ENCODE measurements at places on chromosomes 1 and 21.

DNA sequence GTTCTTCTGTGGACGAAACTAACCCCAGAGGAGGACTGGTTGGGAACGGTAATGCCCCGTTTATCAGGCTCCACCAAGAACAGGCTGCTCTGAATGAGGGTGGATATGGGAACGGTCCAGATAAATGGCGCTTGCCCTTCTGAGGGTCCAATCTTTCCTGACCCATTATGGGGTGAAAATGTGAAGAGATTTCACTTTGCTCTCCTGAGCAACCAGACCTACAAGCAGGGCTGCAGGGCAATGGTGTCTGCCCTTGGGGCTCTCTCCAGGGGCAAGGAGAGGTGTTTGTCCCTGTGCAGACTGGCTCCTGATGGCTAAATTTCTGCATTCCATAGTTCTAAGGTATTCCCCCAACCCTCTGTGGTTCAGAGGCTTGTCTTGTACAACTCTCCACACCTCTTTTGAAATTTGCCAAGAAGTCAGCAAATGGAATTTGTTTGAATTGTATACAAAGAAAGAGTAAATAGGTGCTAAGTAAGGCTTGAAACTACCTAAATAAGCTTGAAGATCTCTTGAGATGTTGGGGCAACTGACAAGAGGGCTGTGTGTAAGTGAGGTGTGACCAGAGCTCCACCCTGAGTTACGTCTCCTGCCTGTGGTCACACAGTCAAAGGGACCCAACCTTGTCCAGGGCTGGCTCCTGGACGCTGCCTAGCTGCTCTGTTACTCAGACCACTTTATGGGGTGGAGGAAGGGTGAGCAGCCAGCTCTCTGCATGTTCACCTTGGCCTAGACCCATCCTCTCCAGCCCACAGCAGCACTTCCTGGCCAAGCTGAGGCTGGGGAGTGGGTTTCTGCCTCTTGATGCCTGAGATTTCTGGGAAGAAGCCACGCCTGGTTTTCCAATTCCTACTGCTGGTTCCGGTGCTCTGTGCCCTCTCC, 24.8 kb downstream of the SLC2A1 start:
- no peak for DNase-seq

- DNase-seq: no peak
Observed at GRCh38 chr1:163201906-163202305, 810 bp downstream of the RGS5 start.

GRCh38 chr1:105210747-105211146, 1461.0 kb downstream of the AMY1C start:
- DNase-seq: no peak

DNA sequence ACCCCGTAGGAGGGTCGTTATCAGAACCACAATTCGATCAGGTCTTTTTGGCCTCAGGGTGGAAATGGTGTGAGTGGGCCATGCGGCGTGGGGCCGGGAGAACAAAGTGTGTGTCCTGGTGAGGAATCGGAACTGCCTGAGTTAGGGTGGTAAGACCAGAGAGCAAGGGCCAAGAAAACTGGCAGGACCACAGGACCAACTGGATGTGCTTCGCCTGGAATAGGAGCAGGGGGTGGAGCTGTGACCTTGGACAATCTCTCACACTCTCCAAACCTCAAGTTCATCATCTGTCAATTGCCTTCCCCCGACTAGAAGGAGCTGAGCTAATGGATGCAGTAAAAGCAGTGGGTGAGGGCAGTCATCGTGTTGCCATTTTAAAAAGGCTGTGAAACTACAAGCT, 59.5 kb downstream of the NAV1 start:
- no peak for DNase-seq

- no peak for DNase-seq
Observed at GRCh38 chr1:23526329-23527041, 4.5 kb downstream of the E2F2 start.

- no peak for DNase-seq
Observed at GRCh38 chr1:33346927-33347649, 26.2 kb upstream of the A3GALT2 start.

DNA sequence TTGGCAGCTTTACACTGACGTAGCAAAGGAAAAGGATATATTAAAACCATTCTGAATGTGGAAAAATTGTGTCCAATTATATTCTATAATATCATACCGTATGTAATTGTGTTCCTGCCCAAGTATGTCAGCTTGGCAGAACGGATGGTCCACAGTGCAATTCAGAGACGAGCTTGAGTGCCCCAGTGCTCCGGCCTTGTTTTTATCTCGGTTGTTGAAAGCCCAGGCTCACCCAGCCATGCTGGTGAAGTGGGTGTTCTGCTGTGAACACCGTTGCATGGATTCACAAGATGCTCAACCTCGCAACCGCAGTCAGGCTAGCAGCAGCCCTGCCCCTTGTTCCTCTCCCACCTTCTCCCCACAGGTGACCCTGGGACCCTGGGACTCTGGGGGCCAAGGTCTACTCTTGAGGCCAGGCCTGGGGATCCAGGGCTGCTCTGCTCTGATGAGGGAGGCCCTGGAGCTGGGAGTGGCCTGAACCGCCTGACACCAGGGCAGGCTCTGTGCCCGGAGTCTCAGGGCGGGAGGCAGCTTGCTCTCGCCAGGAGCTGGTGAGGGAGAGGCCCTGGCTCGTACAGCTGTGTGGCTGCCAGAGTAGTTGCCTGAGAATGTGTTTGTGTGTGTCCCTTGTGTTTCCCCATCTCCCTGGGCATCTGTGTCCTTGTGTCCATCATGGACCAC, 11.2 kb downstream of the PTPRF start:
- DNase-seq: no peak

GRCh38 chr1:111399792-111400610, 27.5 kb downstream of the OVGP1 start:
- no peak for DNase-seq

- no peak for DNase-seq
Observed at GRCh38 chr21:39141502-39141901, 41.7 kb downstream of the PSMG1 start.

DNA sequence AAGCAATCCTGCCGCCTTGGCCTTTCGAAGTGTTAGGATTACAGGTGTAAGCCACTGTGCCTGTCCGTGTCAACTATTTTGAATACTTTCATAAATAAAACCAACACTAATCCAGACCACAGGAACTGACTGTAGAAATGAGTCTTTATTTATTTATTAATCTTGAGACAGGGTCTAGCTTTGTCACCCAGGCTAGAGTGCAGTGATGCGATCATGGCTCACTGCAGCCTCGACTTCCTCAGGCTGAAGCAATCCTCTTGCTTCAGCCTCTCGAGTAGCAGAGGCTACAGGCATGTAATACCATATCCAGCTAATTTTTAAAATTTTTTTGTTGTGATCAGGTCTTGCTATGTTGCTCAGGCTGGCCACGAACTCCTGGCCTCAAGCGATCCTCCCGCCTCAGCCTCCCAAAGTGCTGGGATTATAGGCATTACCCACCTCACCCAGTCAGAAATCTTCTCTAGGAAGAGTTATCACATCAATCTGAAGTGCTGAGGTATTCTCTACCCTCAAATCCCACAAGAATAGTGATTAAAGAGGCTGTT, 21.7 kb upstream of the CPLANE2 start:
- DNase-seq: no peak

DNA sequence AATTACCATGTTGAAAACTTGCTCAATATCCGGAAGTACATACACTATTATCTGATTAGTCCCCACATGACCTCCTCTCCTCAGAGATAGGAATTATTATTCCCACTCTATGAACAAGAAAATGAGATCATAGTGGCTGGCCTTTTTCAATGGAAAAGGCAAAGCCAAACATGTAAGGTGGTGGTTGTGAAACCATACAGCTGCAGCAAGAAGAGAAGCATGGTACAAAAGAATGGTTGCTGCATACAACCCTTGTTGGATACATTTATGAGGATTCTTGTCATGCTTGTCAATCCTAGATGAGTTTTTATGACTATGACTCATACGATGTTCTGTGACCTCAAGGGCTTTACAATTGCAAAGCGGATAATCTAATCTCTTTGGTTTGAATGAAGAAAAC, 514.7 kb downstream of the PLPP3 start:
- no peak for DNase-seq

DNA sequence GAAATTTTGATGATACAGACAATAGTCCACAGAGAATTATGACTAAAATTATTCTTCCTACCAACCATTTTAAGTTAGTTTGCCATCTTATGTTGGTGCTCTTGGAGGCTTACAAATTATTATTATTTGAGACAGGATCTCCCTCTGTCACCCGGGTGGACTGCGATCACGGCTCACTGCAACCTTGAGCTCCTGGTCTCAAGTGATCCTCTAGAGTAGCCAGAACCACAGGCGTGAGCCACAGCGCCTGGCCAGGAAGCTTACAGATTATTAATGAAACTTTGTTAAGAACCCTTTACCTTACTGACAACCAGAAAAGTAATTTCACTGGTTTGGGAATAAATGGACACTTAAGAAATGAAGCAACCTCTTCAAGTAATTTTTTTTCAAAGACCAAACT, 8.0 kb upstream of the DNAJB4 start:
- DNase-seq: no peak

GRCh38 chr1:54577612-54578011, 29.6 kb downstream of the ACOT11 start:
- no peak for DNase-seq

DNA sequence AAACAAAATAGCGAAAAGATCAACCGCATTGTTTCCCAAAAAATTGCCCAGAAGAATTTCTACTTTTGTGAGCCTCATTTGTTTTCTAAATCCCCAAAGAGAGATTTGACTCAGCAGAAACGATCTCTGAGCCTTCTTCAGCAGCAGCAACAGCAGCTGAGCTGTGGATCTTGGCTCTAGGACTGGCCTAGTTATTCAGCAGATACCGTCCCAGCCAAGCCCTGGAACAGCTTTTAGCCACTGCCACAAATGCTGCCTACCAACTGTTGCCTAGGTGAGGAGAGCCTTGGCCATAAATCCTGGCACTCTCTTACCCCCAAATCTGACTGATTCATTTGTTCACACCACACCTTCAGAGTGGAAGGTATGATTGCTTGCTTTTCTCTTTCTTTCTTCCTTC, 320.1 kb downstream of the TGFB2 start:
- no peak for DNase-seq

DNA sequence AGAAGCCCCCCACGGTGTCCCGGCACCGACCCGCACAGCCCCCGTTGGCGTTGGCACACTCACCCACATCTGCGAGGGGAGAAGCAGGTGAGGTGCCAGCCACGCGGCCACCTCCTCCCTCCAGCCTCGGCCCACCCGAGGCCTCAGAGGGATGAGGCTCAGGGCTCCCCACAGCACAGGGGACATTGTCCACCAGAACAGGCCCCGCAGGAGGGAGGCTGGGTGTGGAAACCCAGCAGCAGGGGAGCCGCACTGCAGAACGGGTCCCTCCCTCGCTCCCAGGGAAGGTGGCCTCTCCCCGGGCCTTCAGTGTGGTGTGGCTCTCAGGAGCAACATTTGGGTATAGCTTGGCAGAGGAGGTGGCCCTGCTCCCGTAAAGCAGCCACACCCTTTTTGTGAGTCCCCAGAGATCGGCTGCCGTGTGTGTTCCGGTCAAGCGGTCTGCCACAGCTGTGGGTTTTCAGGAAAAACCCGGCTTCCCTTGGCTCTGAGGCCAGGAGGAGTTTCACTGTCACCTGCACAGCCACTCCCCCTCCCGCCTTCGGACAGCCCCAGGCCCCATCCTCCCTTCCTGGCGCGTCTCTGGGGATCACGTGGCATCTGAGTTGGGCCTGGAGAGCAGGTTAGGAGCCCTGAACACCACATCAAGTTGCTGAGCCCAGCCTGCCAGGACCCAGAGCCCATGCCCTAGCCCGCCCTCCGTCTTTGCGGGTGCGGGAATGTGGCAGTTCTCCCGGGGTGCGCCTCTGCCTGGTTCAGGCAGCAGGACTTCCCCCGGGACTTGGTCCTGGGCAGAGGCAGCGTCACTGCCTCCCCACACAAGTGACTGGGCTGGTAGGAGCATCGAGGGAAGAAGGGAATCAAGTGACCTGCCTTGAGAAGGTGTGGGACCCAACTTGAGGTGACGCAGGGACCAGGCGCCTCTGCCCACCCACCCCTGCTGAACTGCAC, 64.0 kb downstream of the MEGF6 start:
- DNase-seq: no peak

DNA sequence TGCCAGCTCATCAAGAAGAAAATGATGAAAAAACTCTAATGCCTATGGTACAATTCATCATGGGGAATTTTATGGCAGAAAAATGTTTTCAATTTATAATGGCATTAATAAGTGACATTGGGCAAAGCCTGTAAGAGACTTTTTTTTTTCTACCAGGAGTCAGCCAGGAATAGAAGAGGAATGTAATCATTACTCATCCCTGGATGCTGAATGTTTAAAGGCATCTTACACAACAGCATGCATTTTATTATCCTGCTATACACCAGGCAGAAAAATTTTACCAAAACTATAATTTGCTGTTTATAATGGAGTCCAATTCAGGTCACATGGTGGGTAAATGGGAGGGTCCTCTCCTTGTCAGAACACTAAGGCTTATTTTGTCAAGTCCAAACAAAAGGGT, 189.9 kb upstream of the BEND5 start:
- DNase-seq: no peak

- DNase-seq: no peak
Observed at GRCh38 chr1:109199710-109200109, 14.0 kb upstream of the SARS1 start.

DNA sequence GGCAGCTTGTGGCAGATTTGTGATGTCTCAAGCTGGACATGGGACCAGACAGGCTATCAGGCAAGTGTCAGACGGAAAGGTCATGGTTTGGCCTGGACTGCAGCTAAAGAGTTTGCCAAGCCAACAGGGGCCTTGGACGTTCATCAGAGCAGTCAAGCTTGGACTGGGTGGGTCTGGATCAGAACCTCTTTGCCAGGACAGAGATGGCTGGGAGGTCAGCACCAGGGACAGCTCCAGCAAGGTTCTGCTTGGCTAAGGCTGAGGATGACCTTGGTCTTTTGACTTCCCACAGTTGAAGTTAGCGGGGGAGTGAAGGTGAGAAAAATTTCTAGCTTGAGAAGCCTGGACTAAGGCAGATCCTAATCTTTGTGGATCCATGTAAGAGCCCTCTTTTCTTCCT, 68.1 kb downstream of the GRIK3 start:
- DNase-seq: no peak

DNA sequence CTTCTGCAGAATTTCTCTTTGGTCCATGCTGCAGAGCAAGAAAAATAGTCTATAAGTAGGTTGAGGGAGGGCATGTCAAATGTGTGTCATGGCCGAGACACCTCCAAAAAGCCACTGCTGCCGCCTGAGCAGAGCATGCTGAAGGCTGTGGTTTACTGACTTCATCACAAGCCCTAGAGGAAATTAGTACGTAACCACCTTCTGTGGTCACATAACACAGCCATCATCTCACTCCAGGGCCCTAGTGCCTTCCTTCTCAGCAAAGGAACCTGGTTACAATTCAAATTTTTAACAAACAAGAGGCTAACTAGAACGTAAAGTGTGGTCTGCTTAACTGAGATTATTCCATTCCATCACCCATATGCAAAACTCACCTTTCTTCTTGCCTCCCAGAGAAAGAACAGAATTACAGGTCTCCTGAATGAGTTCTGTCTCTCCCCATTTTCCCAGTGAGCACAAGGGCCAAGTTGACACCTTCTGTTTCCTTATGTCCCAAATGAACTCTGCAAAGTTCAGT, at the start of gene PTPN22:
PTPN22 (minus strand) TSS at position 116 of the 517 bp plus-strand sequence.
- peak; percentile 74 for DNase-seq

All from activated CD4-positive, alpha-beta T cell treated with anti-CD3 and anti-CD28 coated beads for 1 hour (primary cell).